Kidney capillary endothelial cell (primary cell): ENCODE measurements at places on chromosomes 3 and 15.
A peak's percentile ranks its signal among the peaks of the same experiment; 100 is the strongest.

DNA sequence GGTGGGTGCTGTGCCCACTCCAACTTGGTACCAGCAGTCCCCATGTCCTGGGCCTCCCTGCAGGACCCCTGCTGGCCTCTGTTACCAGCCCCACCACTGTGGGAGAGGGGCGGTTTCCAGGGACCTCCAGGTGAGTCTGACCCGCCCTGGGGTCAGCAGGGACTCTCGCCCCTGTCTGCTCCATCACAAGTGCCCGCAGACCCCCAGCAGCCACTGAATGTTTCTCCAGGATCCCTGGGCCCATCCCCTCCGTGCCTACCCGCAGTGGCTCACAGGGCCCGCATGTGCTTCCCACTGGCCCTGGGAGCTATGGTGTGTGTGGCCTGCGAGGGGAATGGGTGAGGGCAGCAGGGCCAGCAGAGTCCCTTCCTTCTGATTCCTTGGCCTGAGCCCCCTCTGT lies 9.9 kb upstream of the RHO start:
- DNase-seq: no peak

GRCh38 chr3:169939320-169939719 lies 27.3 kb upstream of the SEC62 start:
- no peak for DNase-seq

DNA sequence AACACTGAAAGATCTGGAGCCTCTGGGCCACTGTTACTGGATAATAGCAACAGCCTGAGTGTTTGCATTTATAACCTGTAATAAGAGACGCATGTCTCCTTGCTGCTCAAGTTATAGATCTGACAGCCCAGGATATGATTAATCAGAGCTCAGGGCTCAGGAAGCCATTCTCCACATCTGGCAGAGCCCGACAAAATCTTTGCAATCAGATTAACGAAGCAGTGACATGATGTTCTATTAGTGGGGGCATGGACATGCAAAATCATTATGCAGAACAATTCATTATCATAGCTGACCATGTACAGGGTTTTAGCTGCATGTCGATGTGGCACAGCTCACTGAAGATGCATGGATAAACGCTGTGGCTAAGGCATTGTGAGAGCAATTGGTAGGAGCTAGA lies 730.3 kb downstream of the ZNF385D start:
- DNase-seq: no peak

GRCh38 chr15:39415634-39416033 lies 165.2 kb upstream of the THBS1 start:
- DNase-seq: no peak

GRCh38 chr3:78112291-78113010 lies 1072.6 kb downstream of the ROBO2 start:
- DNase-seq: no peak

GRCh38 chr3:125608419-125608818 lies 13.1 kb upstream of the OSBPL11 start:
- no peak for DNase-seq

GRCh38 chr15:33547876-33548275 lies 237.1 kb downstream of the RYR3 start:
- peak; percentile 24 for DNase-seq

DNA sequence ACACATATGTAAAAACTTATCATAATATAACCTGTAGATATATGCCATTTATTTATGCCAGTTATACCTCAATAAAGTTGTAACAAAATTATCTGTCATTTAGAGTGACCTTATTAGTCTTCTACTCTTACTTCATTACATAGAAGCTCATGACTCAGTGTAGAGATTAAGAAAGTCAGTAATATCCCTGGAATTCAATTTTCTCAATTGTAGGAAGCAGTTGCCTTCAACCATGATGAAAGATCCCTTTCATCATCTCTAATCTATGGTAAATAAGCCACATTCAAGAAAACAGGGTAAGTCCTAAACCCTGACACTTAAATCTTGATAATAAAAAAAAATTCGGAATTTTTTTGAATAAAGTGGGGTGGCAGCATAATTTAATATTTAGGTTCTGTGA lies 216.5 kb upstream of the PEX5L start:
- DNase-seq: no peak

DNA sequence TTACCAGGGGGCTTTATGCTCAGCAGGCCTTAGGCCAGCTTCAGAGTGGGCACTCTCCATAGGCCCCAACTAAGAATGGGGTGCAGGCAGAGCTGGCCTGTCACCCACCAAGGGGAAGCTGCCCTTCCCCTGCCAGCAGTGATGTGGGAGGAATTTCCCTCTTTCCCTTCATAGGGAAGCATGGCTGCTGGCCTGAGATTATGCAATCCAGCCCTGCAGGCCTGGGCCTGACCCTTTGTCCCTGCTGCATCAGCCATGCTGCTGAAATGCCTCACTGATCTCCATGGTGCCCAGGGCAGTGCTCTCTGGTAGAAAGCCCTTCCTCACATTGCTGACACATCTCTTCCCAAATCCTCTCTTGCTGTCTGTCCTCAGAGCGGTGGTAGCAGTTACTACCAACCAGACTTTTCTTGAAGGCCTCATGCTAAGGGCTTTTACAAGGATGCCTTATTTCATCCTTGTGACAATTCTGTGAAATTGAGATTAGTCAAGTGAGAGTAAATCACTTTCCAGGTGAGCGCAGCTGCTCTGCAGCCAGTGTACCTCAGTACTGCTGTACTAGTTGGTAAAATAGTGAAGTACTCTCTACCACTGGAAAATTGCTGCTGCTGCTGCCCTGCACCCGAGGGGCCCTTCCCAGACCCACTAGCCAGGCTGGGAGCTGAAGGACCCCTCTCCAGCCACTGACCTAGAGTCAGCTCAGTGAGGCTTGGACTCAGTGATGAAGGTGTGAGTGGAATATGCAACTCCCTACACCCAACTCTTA lies 33.8 kb downstream of the MRAS start:
- DNase-seq: no peak

- no peak for DNase-seq
Observed at GRCh38 chr15:99454107-99454809, 111.5 kb upstream of the MEF2A start.

- no peak for DNase-seq
Observed at GRCh38 chr3:153885359-153885758, 235.8 kb upstream of the ARHGEF26 start.

- DNase-seq: no peak
Observed at GRCh38 chr15:66136948-66137347, 116.6 kb downstream of the MEGF11 start.

DNA sequence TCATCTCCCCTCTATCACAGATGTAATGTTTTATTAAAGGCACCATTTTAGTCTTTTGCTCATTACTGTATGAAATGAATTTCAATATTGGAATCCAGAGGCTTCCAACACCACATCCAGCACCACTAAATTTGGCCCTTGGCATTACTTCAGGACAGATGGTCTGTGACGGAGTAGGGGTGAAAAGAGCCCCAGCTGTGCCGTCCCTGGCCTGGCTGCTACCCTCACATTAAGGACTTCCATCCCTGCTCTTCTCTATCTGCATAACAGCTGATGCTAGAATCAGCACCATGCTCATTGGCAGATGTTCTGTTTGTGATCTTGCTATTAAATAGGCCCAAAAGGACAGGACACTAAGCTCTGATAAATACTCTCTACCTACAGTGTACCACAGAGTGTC lies 152.9 kb downstream of the IL1RAP start:
- no peak for DNase-seq
